Activated naive CD8-positive, alpha-beta T cell treated with anti-CD3 and anti-CD28 coated beads for 36 hours (primary cell): ENCODE measurements at places on chromosomes 13 and 19. TPM values are rescaled to one million over a fixed set of nuclear protein-coding genes. Genes with fewer than 3 reads are reported as not detected.

Gene DDX39A
- 306 TPM for total RNA-seq

Gene SIGLEC8
- total RNA-seq, result not detected

Gene FAM187B
- not detected for total RNA-seq

Gene PIAS4
- total RNA-seq, result 24.0 TPM

Gene ZNF260
- total RNA-seq, result 8.3 TPM

Gene SPACA4
- not detected for total RNA-seq

Gene HRC
- not detected for total RNA-seq

Gene OXGR1
- total RNA-seq, result not detected

Gene ESD
- 140 TPM for total RNA-seq

Gene IGFLR1
- total RNA-seq, result 79.2 TPM
